Nasal cavity respiratory epithelium epithelial cell of viscerocranial mucosa (primary cell): ENCODE measurements at places on chromosomes 4 and X. TPM values are rescaled to one million over a fixed set of nuclear protein-coding genes. Genes with fewer than 3 reads are reported as not detected.

Gene EXOC1L
- total RNA-seq, result not detected in 2 replicates

Gene CYBB
- under 0.01 TPM in 1 of 2 replicates, not detected in the other for total RNA-seq

Gene TCEAL6
- not detected in 2 replicates for total RNA-seq

Gene HSFX2
- 0.21 TPM in 1 of 2 replicates, not detected in the other for total RNA-seq

Gene EMCN
- under 0.01 TPM in 1 of 2 replicates, not detected in the other for total RNA-seq

Gene KLHL34
- total RNA-seq, result under 0.01 and 0.34 TPM in 2 replicates

Gene C1QTNF7
- total RNA-seq, result not detected in 2 replicates

Gene DACH2
- total RNA-seq, result 0.36 TPM in 1 of 2 replicates, not detected in the other

Gene TMEM128
- total RNA-seq, result 22.6 and 35.5 TPM in 2 replicates

Gene WDR17
- under 0.01 and 3.5 TPM in 2 replicates for total RNA-seq

Gene SSX3
- total RNA-seq, result not detected in 2 replicates

Gene TMEM175
- 6.5 and 14.5 TPM in 2 replicates for total RNA-seq

Gene RTL9
- under 0.01 and 0.07 TPM in 2 replicates for total RNA-seq

Gene HTR2C
- not detected in 2 replicates for total RNA-seq

Gene CORIN
- total RNA-seq, result 0.34 and 0.78 TPM in 2 replicates

Gene EVC
- 12.3 and 52.8 TPM in 2 replicates for total RNA-seq

Gene ETDC
- not detected in 2 replicates for total RNA-seq

Gene GJB1
- total RNA-seq, result not detected in 2 replicates

Gene ADH1A
- total RNA-seq, result not detected in 2 replicates

Gene GPC3
- under 0.01 and 1.9 TPM in 2 replicates for total RNA-seq

Gene USP38
- 26.3 and 36.0 TPM in 2 replicates for total RNA-seq

Gene PTTG2
- total RNA-seq, result not detected in 2 replicates

Gene SLC4A4
- under 0.01 and 0.21 TPM in 2 replicates for total RNA-seq

Gene EDNRA
- total RNA-seq, result 4.1 and 8.8 TPM in 2 replicates

Gene MAGEA4
- total RNA-seq, result not detected in 2 replicates

Gene PNMA6A
- total RNA-seq, result 0.34 and 0.57 TPM in 2 replicates

Gene AKAP14
- total RNA-seq, result not detected in 2 replicates

Gene PRRG1
- 5.1 and 14.1 TPM in 2 replicates for total RNA-seq

Gene JAKMIP1
- total RNA-seq, result not detected in 2 replicates

Gene MAGEA12
- not detected in 2 replicates for total RNA-seq

Gene ETNPPL
- not detected in 2 replicates for total RNA-seq

Gene PCDH7
- 19.8 and 95.9 TPM in 2 replicates for total RNA-seq

Gene KLB
- total RNA-seq, result under 0.01 TPM in 2 replicates

Gene PNMA3
- under 0.01 TPM in 1 of 2 replicates, not detected in the other for total RNA-seq

Gene HSFX1
- 0.34 and 0.93 TPM in 2 replicates for total RNA-seq

Gene PALLD
- 303 and 367 TPM in 2 replicates for total RNA-seq

Gene ZMYM3
- 2.7 and 7.8 TPM in 2 replicates for total RNA-seq

Gene DMRTC1
- total RNA-seq, result not detected in 2 replicates

Gene C4orf50
- not detected in 2 replicates for total RNA-seq

Gene CXCL13
- not detected in 2 replicates for total RNA-seq

Gene RBMX2
- total RNA-seq, result 21.3 and 26.0 TPM in 2 replicates

Gene BLTP1
- total RNA-seq, result 71.8 and 105 TPM in 2 replicates

Gene DOCK11
- 0.36 and 2.1 TPM in 2 replicates for total RNA-seq

Gene CXCL6
- total RNA-seq, result 0.78 TPM in 1 of 2 replicates, not detected in the other

Gene PF4V1
- not detected in 2 replicates for total RNA-seq

Gene LINC00632
- under 0.01 and 0.14 TPM in 2 replicates for total RNA-seq

Gene SPANXA2
- not detected in 2 replicates for total RNA-seq

Gene ODAPH
- not detected in 2 replicates for total RNA-seq

Gene TACR3
- not detected in 2 replicates for total RNA-seq

Gene FREM3
- total RNA-seq, result not detected in 2 replicates

Gene TCP11X2
- not detected in 2 replicates for total RNA-seq

Gene CT45A10
- total RNA-seq, result not detected in 2 replicates
